CD4-positive, alpha-beta T cell treated with Interleukin-10 for 1 hour (primary cell): ENCODE measurements at places on chromosomes 3 and 15.

DNA sequence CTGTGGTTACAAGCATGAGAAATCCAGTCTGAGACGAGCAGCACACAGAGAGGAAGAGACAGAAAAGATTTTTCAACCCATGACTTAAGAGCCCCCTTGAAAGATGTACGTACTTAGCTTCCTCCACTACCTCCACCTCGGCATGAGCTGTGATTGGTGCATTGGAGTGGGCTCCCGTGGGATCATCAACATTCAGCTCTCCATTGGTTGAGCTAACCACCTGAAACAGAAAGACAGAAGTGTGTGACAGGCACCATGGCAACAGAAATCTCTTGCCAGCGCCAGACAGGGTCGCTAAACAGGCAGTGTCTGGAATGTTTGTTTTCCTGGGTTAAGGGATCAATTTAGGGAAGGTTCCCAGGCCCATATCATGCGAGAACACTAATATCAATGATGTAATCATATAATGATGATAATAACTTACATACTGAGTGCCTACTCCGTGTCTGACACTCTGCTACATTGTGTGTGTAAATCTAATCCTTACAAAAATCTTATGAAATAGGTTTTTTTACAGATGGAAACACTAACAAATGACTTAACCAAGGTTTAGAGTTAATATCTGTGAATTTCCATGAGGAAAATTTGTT lies 17.5 kb upstream of the PPIB start:
- no peak for DNase-seq

DNA sequence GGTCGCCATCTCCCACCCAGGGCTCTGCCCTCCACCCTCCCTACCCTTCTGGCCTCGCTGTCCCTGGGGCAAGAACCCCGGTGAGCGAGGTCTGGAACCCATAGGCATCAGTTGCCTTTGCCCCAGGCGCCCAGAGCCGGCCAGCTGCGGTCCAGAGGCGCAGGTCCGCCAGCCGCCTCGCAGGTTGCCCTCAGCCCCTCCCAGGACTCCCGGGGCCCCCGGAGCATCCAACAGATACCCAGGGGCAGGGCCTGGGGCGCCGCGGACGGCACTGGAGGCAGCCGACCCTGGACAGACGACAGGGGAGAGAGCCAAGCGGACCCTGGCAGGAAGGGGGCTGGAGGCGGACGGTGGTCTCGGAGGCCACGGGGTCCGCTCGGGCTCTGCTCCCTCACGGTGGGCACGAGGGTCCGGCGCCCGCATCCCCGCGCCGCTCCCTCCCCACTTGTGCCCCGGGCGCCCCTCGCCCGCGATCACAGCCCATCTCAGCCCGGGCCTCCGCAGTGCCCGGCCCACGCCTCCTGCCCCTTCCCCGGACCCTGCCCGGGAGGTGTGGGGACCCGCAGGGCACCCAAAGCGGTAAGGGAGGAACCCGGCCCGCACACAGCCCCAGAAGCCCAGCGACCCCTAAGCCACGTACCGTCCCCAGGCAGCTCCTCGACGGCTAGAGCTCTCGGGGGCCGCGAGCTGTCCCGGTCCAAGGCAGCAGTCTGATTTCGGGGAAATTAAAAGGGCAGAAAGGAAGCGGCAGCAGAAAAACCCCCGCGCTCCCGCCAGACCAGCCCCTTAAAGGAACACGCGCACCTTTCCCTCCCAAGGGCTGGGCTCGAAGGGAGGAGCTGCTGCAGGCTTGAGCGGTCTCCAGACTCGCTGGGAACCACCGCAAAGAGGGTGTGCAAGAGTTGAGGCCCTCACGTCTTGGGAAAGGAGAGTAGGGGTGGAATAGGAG lies at the start of gene HAPLN3:
Gene HAPLN3 (minus strand): TSS at position 726 of the 949 bp plus-strand sequence. CDS start 8,246 bp downstream, outside the sequence.
- DNase-seq = peak; percentile 72

DNA sequence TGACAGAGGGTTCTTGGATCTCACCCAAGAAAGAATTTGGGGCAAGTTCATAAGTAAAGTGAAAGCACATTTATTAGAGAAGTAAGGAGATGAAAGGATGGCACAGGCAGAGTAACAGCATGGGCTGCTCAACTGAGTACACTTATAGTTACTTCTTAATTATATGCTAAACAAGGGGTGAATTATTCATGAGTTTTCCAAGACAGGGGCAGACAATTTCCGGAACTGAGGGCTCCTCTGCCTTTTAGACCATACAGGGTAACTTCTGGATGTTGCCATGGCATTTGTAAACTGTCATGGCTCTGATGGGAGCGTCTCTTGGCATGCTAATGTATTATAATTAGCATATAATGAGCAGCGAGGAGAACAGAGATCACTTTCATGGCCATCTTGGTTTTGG lies 221.2 kb upstream of the STT3B start:
- no peak for DNase-seq

DNA sequence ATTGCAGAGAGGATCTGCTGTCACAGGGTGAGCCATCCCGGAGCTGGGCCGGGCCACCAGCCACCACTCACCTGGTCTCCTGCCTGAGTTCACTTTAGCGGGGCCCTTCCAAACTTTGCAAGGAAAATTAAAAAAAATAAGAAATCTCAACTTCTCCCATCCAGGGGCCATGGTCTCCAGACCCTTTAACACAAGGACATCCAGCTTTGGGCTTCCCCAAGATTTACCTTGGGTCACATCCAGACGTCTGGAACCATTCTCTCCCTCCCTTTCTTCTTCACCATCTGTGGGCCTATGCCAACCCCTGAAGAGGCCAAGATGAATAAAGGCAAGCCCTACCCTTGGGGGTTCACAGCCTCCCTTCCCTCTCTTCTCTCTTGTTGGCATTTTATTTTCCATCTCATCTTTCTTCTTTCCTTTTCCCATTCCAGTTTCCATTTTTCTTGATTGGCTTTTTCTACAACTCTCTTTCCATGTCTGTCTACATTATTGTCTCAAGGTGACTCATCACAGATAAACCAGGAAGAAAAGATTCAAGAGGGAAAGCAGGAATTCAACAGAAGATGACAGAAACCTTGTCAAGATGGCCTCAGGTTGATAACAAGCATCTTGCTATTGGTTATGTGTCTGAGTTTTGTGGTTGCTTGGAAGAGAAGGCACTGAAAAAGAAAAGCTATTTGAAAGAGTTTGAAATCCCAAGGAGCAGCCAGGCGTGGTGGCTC lies 49.5 kb downstream of the ITGA11 start:
- no peak for DNase-seq

DNA sequence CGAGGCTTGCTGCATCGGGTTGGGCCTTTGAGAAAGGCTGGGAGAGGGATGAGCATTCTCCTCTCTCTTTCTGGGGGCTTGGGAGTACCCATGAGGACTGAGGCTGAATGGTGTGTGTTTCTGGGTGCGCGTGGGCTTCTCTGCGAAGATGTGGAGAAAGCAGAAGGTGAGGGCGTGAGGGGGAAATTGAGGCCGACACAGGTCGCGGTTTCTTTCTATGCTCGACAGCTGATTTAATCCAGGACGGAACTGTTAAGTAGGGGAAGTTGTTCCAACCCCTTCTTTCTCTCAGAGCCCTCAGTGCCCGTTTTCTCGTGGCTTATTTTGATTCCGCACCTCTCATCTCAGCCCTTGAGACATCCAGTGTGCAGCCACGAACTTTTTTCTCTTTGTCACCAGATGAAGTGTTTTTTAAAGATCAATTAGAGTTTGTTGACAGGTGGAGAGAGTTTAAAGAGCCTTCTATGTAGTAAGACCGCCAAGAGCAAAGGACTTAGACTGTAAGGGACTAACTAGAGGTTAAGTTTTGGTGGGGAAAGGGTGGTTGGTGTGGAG lies 711 bp downstream of the STARD9 start:
- DNase-seq = no peak

DNA sequence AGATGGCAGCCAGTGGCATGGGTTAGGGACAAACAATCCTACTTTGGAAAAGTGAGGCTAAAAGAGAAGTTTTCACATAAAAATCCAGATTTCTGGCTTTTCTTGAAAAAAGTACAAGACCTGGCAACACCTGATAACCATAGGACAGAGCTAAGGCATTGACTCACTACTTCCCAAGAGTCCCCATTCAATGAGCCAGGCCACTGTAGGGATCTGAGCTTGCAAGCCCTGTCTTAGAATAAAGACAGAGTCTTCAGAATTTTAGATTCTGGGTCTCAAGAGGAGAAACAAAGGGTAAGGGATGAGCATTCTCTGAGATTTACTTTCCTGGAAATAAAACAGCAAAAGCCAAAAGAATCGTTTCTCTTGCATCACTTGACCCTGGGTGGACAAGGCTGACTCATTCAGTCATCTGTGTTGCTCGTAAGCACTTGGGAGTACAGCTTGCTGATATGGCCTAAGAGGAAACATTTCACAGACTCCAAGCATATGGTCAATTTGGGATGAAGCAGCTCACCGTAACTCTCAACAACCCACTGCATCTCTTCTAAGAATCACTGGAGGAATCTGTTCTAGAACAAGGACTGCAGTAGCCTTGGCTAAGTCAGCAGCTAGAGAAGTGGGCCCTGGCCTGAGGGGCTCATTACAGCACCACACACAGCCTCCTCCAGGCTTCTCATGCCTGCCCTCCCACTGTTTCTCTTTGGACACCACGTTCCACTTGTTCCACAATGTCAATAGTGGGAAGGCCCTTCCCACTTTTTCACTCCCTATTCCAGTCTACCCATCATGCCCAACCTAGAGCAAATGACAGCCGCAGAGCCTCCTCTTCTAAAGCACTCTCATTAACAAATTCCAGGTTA lies 86.2 kb downstream of the RFTN1 start:
- no peak for DNase-seq

DNA sequence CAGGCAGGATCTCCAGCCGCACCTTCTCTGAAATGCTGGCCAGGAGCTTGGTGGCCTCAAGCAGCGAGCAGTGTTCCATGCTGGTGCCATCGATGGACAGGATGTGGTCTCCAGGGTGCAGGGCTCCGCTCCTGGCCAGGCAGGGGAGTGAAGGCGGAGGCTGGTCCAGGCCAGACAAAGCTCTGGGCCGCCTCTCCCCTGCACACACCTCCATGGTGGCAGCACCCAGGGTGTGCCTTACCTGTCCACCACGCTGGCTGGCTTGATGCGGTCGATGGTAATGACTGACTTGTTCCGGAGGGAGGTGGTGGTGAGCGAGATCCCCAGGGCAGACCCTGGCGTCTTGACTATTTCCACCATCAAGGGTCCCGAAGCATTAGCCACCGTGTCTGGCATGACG lies 20.0 kb downstream of the GRIP2 start:
- DNase-seq = no peak

DNA sequence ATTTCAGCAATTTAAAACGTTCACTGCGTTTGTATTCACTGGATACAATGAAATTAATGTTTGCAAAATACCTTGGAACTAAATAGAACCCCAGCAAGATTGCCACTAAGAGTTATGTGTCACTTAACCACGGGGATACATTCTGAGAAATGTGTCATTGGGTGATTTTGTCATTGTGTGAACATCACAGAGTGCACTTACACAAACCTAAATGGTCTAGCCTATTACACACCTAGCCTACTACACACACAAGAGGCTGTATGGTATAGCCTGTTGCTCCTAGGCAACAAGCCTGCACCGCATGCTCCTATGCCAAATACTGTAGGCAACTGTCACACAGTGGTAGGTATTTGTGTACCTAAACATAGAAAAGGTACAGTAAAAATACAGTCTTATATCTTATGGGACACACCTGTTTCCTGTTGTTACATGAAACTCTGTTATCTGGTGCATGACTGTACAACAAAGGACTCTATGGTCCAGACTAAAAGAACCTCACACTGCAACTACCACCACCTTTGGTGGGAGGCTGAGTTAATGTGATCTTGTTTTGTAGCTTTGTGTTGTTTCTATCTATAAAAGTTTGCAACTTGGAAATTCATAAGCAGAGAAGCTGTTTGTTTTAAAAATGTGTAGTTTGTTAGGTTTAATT lies 92.2 kb upstream of the NTRK3 start:
- DNase-seq = no peak

DNA sequence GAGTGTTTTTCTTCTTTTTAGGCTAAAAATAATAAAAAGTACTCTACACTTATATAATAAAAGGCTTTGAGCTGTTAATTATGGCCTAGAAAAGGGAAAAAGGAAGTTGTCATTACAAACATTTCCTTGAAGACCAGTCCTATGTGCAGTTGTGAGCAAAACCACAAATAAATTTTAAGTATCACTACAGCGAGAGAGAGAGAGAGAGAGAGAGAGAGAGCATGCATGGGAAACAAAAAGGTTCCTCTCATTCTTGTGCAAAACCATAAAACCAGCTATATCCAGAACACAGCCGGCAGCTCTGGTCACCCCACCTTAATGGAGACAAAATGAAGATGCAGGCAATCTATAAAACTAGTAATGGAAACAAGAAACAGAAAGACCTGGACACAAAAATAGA lies 33.6 kb downstream of the HEG1 start:
- no peak for DNase-seq
